ENCODE measurements at places on chromosomes 2 and 18. TPM values are rescaled to one million over a fixed set of nuclear protein-coding genes. Genes with fewer than 3 reads are reported as not detected.
A peak's percentile ranks its signal among the peaks of the same experiment; 100 is the strongest.

GRCh38 chr18:70046796-70047195, 99.1 kb upstream of the CD226 start:
- no peak overlapping the region for H3K4me3 ChIP-seq
- no peaks in the 10 kb centered on the region for H3K27me3 ChIP-seq

DNA sequence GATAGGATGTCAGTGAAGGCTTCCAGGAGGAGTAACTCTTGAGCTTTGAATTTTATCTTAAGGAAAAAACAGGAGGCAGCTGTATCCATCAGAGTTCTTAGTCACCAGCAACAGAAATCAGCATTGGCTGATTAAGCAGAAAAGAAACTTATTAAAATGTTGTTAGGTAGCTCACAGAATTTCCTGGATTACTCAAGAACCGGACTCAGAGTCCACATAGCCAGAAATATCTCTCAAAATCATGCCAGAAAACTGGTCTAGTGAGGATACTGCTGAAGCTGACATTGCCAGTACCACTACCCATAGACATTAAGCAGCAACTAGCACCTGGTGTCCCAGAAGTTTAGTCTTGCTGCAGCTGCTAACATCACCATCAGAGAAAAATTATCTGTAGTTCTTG, 10.1 kb upstream of the AFTPH start:
- H3K27ac ChIP-seq = no peak overlapping the region
- H3K27me3 ChIP-seq = no peaks in the 10 kb centered on the region
- H3K36me3 ChIP-seq = no peaks in the 10 kb centered on the region

DNA sequence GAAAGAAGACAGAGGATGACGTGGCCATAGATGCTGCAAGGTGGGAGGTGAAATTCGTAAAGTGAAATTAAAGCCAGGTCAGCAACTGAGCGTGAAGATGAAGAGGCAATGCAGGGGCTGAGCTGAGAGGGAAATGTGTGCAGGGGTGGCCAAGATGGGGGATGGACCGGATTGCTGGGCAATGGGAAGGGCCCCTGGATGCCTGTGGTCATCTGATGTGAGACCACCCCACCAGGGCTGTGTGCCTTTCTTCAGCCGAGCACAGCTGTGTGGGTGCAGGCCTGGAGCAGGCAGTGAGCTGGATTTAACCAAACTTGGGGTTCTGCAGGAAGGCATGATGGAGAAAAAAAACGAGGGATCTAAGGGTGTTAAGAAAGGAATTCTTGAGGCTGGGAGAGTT, 80.4 kb downstream of the ZCCHC2 start:
- no peak overlapping the region for H3K27ac ChIP-seq
- H3K27me3 ChIP-seq = peaks cover 50% of the 10 kb centered on the region
- no peaks in the 10 kb centered on the region for H3K4me1 ChIP-seq
- H3K4me3 ChIP-seq = no peak overlapping the region
- no peaks in the 10 kb centered on the region for H3K36me3 ChIP-seq

GRCh38 chr2:8265476-8266226, 416.2 kb upstream of the ID2 start:
- H3K36me3 ChIP-seq = no peaks in the 10 kb centered on the region
- no peaks in the 10 kb centered on the region for H3K4me1 ChIP-seq
- H3K27ac ChIP-seq = peak overlapping the region; percentile 5
- no peak for ATAC-seq
- no peak overlapping the region for H3K4me3 ChIP-seq

Gene SKOR2
- total RNA-seq = not detected

Gene GPR39
- not detected for total RNA-seq
